Activated CD4-positive, CD25-positive, alpha-beta regulatory T cell (primary cell): ENCODE measurements at places on chromosomes 1 and 21.

DNA sequence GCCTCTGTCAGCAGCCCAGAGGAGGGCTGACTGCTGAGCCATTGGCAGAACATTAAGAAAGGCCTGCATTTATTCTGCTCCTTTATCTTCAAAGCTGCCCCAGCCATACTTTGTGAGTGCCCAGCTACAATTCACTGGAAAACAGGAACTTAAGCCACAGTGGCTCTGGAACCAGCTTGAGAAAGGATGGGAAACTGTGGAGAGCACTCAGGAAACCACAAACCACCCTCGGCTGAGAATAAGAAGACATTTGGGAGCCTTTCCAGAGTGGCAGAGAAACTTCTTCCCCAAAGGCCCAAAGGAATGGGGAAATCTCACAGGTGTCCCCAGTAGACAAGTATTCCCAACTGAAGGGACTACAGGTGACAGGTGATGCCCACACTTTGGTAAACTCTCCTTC lies 1.8 kb downstream of the LAMB3 start:
- DNase-seq = no peak

DNA sequence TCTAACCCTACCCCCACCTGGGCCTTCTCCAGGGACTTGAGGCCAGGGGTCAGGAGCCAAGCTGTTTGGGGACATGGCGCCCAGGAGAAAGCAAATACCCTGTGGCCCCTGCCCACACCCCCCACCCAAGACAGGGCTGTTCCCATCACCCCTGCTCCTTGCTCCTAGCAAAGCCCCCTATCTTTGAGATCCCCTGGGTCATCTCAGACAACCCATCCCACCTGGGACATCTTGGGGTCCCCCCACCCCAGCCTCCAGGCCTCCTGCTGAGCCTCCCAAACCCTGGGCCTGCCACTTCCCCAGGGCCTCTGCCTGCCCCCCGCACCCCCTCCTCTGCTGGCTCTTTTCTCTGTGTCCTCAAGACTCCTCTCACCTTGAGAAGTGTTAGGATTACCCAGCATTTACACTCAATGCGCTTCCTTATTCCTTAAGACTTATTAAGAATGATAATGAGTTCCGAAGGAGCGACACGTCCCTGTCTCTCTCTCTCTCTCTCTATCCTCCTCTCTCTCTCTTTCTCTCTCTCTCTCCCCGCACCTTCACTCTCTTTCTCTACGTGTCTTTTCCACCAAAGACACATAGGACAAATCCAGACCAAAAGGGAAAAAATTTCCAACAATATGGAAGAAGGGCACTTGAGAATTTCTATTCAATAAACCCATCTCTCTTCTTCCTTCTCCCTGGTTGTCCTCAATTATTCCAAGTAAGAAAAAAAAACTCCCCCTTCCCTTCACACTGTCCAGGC lies 7.2 kb downstream of the CASZ1 start:
- DNase-seq = no peak

- no peak for DNase-seq
Measured at GRCh38 chr1:8347635-8348034, 29.7 kb downstream of the SLC45A1 start.

- no peak for DNase-seq
Measured at GRCh38 chr1:234911787-234912186, 216.8 kb downstream of the TOMM20 start.

GRCh38 chr1:172108161-172108893 lies 267.0 kb downstream of the DNM3 start:
- no peak for DNase-seq

GRCh38 chr1:205962821-205963221 lies 19.6 kb upstream of the SLC26A9 start:
- no peak for DNase-seq

GRCh38 chr1:180170546-180171151 lies 16.0 kb downstream of the QSOX1 start:
- no peak for DNase-seq

- DNase-seq = no peak
Measured at GRCh38 chr1:9653491-9654050, 2.0 kb downstream of the PIK3CD start.

DNA sequence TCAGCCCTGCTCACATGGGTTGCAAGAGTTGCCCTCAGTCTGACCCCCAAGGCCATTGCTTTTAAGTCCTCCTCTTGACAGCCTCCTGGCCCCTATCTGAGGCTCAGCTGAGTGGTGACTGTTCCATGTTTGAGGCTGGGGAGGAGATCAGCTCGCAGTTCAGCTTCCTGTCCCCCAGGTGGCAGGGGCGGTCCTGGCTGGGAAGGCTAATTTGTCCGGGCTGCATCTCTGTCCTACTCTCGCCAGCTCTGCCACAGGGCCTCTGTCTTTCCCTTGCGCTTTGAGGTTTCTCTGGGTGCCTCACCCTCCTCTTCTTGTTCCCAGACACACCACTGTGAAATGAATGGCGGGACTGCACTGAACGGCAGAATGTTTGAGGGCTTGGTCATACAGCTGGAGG lies 157.3 kb downstream of the KCNJ6 start:
- DNase-seq = no peak

- no peak for DNase-seq
Measured at GRCh38 chr21:42837421-42838211, 41.7 kb downstream of the WDR4 start.

DNA sequence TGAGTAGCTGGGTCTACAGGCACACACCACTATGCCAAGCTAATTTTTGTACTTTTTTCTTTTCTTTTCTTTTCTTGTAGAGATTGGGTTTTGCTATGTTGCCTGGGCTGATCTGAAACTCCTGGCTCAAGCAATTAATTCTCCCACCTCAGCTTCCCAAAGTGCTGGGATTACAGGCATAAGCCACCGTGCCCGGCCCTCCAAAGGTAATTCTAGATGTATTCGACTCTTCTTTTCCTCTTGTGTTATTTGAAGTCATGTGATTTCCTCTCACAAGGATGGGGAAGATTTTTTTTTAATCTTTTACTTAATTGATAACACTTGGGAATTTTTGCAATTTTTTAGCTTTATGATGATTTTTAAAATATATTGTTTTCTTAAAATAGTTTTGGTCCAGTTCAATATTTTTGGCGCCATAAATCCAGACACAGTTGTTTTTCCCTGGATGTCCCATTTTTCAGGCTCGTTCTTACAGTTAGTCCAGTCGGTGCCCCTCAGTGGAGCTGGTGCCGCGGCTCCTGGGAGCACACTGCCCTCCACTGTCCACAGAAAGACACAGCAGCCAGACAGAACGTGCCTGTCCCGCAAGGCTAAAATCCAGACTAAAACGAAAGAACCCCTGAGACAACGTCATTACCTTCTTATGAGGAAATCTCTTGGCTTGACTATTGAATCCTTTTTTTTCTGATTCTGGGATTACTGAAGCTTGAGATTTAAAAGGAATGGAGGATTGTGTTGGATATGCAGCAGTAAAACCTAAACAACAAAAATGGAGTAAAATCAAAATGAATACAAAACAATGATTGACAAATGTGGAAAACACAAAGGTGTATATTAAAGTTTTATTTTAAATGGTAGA lies 22.4 kb downstream of the STPG1 start:
- peak; percentile 34 for DNase-seq

- no peak for DNase-seq
Measured at GRCh38 chr1:108814343-108815125, 42.4 kb downstream of the AKNAD1 start.
